Activated CD8-positive, alpha-beta memory T cell treated with anti-CD3 and anti-CD28 coated beads for 48 hours (primary cell): ENCODE measurements at places on chromosomes 2 and 18.

DNA sequence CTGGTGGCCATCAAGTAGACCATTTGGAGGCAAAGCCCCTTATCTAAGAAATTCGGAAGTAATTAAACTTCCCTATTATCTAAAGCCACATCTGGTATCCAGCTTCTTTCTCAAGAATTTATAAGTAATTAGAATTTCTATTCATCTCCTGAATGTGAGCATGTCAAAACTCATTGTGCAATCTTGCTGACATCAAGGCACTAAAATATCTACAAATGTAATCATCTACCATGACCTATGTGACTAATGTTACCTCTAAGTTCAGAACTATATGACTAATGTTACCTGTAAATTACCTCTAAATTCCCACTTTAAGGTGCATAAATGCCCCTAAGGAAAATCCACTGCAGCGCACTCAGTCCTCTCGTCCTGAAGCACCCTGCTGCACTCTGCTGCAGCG, 773.0 kb downstream of the CPS1 start:
- no peak for DNase-seq

- DNase-seq: no peak
Observed at GRCh38 chr2:58852243-58852642, 611.1 kb upstream of the FANCL start.

- no peak for DNase-seq
Observed at GRCh38 chr18:53541924-53542323, 682.5 kb downstream of the MBD2 start.

GRCh38 chr2:85737481-85737880, 16.3 kb upstream of the ATOH8 start:
- no peak for DNase-seq

GRCh38 chr2:197838036-197838435, 33.6 kb downstream of the PLCL1 start:
- DNase-seq: no peak

DNA sequence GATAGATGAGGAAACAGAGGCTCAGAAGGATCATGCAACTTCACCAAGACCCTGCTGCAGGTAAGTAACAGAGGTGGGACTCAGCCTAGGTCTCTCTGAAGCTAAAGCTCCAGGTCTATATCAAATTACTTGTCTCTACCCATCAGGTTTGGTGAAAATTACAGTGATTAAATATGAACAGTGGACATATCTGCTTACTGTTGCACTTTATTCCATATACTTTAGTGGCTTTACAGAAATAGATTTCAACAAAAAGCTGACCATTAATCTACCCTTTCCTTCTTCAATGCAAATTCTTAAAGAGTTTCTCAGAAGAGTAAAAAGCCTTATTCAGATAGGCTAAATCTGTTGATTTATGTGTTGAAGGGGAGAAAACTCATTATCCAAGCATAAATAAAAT, 42.8 kb upstream of the STK17B start:
- DNase-seq: no peak

DNA sequence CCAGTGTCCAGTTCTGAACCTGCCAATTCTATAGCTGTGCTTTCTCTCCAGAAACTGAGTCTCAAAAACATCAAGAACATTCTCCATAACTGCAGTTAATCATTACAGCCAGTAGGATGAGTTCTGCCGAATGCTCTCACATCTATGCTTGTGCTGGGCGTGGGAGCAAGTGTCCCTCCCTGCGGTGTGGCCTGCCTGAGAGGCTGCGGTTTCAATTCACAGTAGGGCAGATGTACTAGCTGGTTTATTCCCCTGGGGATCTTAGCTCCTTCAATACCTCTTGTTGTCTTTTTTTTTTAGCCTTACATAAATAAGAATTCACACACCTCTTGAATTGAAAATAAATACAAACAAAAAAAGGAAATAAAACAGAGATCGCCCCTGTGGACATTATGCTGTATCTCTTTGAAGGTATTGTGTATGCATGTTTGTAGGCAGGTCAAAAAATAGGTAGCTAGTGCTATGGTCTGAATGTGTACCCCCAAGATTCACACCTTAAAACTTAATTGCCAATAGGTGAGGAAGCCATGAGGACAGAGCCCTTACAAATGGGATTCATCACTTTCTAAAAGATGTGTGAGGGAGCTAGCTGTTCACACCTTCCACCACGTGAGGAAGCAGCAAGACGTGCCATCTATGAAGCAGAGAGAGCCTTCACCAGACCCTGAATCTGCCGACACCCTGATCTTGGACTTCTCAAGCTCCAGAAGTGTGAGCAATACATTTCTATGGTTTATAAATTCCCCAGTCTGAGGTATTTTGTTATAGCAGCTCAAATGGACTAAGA, 74.3 kb downstream of the BCL2L11 start:
- no peak for DNase-seq

GRCh38 chr2:215554689-215555498, 119.0 kb upstream of the FN1 start:
- DNase-seq: no peak
